Urinary bladder (tissue), 4 donors: ENCODE measurements at places on chromosomes 1 and 21.

DNA sequence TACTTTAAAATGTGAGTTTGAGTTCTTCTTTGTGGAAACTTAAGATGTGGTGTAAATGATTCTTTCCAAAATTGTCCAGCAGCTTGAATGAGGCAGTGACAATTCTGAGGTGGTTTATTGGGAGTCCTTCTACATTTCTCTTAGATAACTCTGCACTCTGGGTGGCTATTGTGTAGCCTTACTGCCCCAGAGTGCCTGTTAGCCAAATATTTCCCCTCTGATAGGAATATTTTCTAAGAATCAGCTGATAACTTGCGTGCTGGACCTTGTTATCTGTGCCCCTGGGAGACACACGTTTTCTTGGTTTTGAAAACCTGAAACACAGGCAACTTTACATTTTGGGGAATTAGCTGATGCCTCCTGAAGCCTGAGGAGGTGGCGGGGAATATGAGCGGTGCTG lies 91.6 kb downstream of the CD247 start:
- DNase-seq = no peak

DNA sequence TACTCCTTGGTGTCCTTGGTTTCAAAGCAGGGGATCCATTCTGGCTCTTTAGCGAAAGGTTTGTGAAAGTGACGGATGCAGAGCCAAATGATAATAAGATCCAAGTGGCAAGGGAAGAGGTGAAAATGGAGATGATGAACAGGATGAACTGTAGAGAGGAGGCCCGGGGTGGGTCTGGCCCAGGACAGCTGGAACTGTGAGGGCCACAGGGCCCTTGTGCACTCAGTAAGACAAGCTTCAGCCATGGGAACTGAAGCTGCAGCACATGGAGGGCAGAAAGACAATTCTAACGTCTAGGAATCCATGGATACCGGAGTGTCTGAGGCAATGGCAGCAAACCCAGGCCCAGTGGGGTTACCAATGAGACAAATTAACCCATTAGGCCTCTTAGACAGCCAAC lies 4.8 kb downstream of the KCNA2 start:
- no peak for DNase-seq

- DNase-seq = no peak
These were observed 203.1 kb downstream of the NFIA start for GRCh38 chr1:61285371-61285885.

GRCh38 chr1:236348071-236348470 lies 46.0 kb upstream of the EDARADD start:
- DNase-seq = no peak

DNA sequence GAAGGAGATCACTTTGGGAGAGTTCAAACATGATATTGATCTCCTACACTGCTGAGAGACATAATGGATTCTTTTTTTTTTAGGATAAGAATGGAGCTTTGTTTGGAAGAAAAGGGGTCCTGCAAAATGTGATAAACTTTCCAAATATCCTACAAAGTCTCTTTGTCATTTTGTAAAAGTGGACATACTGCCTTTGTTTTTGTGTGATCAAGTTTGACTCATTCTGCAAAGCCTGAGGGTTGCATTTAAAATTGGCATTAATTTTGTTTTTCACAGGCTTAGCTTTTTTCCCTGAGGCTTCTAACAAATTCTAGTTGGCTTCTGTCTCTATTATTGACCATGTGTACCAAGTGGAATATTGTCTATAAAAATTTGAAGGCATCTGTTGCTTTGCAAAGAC lies 113.2 kb downstream of the AK5 start:
- no peak for DNase-seq

DNA sequence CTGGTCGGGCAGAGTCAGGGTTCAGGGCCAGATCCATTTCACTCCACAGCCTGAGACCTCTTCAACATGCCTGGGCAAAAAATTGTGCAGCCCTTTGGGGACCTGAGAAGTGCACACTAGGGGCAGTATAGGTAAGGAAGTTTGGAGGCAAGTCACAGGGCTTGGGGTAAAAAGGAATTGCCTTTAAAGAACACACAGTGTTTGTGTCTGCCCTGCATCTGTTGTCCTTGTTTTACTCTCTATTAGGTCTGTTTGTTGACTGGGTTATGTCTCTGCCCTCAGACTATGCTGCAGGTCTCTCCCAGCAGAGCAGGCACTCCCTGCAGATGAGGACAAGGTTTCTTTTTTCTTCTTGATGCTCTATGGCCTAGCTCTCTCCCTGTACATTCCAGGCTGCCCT lies 22.0 kb downstream of the LDLRAD2 start:
- DNase-seq = no peak

- no peak for DNase-seq
These were observed 75.7 kb upstream of the RRP15 start for GRCh38 chr1:218209351-218209861.

- no peak for DNase-seq
These were observed at the start of gene FNDC5 for GRCh38 chr1:32870615-32871363. Gene FNDC5, minus strand, starts transcription at chr1:32870912.

- DNase-seq = no peak
These were observed 1.9 kb downstream of the BSDC1 start for GRCh38 chr1:32392325-32392724.

- no peak for DNase-seq
These were observed 28.5 kb downstream of the ANP32E start for GRCh38 chr1:150207281-150207971.
